ENCODE measurements at places on chromosomes 5 and 9. TPM values are rescaled to one million over a fixed set of nuclear protein-coding genes. Genes with fewer than 3 reads are reported as not detected.

DNA sequence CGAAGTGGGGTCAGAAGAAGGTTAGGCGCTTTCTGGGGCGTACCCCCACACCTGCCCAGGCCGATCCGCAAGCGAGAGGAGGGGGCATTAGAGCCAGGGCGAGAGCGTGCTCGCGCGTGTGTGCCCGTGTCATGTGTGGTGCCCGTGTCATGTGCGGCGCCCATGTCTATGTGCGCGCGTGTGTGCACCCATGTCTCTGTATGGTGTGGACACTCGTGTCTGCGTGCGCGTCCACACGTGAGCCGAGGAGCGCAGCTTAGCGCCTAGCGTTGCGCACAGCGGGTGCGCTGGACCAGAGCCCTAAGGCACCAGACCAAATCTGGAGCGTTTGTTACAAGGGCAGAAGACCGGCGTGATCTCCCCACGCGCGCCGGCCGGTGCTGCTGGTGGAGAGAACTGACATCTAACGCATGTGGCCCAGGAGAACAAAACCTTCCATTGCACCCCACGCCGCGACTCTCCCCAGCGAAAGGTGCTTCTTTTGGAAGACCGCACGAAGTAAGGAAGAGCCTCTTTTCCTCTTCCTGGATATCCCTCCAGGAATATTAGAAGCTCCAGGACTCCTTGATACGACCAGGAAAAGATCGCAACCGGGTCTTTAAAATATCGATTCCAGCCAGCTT lies 644 bp downstream of the NIM1K start:
- H3K4me3 ChIP-seq = peak overlapping the region; percentile 78
- H3K27me3 ChIP-seq = no peaks in the 10 kb centered on the region
- H3K36me3 ChIP-seq = no peaks in the 10 kb centered on the region
- peak overlapping the region; percentile 93 for H3K27ac ChIP-seq
- DNase-seq = peak; percentile 74
- peaks cover 6% of the 10 kb centered on the region for H3K4me1 ChIP-seq

GRCh38 chr5:150511578-150512367 lies 3.8 kb downstream of the NDST1 start:
- peak; percentile 90 for DNase-seq
- no peaks in the 10 kb centered on the region for H3K27me3 ChIP-seq
- no peaks in the 10 kb centered on the region for H3K36me3 ChIP-seq
- H3K27ac ChIP-seq = peak overlapping the region; percentile 87
- H3K4me3 ChIP-seq = no peak overlapping the region
- peaks cover 63% of the 10 kb centered on the region for H3K4me1 ChIP-seq

DNA sequence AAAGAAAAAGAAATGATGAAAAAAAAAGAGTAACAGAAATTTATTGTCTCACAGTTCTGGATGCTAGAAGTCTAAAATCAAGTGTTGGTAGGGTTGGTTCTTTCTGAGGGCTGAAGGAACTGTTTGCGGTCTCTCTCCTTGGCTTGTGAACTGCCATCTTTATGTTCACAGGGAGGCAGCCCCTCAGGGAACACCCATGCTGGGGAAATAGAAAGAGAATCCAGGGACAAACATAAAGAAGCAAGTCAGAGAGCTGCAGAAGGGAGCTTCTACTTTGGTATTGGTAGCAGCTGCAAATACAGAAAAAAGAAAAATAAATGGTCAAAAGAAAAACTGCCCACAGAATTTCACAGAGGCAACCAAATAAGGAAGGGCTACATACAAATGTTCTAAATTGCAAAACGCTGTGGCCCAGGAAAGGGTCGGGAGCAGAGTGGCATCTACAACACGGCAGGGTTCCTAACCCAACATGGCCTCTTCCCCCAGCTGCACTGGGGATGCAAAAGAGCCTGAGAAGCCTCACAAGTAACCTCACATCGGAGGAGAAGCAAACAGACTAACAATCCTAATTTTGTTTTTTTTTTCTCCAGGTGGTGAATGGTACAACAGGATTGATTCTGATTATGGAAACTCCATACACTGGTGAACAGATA lies 37.4 kb downstream of the ELOVL7 start:
- H3K4me1 ChIP-seq = no peaks in the 10 kb centered on the region
- H3K27ac ChIP-seq = no peak overlapping the region
- DNase-seq = no peak
- H3K4me3 ChIP-seq = no peak overlapping the region

Gene CATSPER3
- 0.11 TPM for total RNA-seq

Gene NKD2
- not detected for total RNA-seq

Gene CAMK4
- 3.6 TPM for total RNA-seq
